ENCODE measurements at places on chromosomes 5 and 9.

- no peak for DNase-seq
Measured at GRCh38 chr5:109805883-109806282, 116.2 kb downstream of the MAN2A1 start.

DNA sequence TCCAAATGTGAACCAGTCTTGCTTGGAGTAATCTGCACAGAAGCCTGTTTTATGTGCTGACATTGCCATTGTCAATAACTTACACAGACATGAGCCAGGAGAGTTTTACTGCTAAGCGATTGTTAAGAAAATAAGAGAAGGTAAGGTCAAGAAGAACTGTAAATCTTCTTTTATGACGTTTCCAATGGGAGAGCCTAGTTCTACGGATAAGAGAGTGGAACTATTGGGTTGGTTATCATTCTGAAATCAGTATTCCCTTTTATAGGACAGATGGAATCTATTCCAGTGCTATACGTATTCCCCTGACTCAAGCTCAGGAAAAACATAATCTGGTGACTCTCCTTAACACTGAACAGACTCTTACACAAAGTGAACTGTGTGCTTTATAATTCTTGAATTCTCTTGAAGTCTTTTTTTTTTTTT, 137.9 kb upstream of the OTULINL start:
- DNase-seq, result no peak

DNA sequence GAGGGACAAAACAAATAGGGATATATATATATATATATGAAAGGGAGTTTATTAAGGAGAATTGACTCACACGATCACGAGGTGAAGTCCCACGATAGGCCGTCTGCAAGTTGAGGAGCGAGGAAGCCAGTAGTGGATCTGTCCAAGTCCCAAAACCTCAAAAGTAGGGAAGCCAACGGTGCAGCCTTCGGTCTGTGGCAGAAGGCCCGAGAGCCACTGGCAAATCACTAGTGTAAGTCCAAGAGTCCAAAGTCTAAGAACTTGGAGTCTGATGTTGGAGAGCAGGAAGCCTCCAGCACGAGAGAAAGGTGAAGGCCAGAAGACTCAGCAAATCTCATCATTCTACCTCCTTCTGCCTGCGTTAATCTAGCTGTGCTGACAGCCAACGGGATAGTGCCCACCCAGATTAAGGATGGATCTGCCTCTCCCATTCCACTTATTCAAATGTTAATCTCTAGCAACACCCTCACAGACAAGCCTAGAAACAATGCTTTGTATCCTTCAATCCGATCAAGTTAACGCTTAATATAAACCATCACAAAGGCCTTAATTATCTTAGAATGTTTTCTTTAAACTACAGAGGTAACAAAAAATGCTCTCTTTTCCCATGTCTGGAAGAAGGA, 23.8 kb upstream of the DAB2 start:
- DNase-seq, result no peak

GRCh38 chr5:123496892-123497291, 15.1 kb upstream of the CSNK1G3 start:
- DNase-seq, result no peak

DNA sequence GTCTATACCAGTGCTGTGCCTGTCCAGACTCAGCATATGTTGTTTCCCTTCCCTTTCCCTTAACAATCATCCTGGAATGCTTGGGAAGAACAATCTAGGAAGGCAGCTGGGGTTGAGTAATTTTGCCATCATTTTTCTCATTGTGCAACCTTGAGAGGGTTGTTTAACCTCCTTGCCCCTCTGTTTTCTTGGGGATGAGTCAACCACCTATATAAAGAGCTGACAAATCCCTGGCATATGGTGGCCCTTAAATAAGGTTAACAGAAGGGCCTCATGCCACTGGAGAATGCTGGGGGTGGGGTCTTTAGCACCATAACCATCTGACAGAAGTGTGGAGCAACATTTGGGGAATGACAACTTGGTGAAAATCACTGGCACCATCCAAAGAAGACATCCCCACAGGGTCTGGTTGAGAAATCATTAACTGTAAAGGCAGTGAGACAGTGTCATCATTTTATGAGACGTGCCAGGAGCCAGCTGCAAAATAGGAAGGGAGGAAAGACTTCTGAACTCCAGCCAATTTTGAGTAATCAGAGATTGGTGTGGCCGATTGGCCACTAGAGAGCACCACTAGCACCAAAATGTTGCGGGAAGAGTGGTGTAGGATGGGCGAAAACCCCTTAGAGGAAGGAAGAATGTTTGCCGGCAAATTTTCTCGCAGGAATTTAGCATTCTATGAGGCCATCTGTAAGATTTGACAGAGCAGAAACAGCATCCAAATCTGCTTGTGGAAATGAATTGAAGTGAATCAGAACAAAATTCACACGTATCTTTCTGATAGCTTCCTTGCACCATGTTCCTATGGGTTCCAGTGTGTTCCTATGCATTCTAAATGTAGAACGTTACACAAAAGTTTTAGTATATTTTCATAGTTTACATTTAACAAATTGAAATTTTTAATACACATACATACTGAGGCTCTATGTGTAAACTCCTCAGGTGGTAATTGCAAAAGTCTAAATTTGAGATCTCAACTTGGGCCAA, 113.8 kb downstream of the MSX2 start:
- no peak for DNase-seq

- DNase-seq, result no peak
Measured at GRCh38 chr5:156699147-156699546, 150.9 kb upstream of the PPP1R2B start.

- no peak for DNase-seq
Measured at GRCh38 chr5:141484641-141485311, at the start of gene PCDHGC4. Gene PCDHGC4 (plus strand): TSS chr5:141485030. CDS start chr5:141485174, 144 bp downstream.

GRCh38 chr9:75188756-75189155, 100.4 kb downstream of the OSTF1 start:
- DNase-seq, result no peak

DNA sequence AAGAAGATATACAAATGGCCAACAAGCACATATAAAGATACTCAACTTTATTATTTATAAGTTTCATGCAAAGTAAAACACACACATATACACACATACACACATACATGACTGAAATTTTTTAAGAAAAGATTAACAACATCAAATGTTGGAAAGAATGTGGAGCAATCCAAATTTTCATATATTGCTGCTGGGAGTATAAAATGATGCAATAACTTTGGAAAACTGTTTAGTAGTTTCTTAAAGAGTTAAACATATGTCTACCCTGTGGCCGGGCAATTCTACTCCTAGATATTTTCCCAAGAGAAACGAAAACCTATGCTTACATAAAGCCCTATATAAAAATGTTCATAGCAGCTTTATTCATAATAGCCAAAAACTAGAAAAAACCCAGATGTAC, 99.8 kb upstream of the NR4A3 start:
- DNase-seq, result no peak

DNA sequence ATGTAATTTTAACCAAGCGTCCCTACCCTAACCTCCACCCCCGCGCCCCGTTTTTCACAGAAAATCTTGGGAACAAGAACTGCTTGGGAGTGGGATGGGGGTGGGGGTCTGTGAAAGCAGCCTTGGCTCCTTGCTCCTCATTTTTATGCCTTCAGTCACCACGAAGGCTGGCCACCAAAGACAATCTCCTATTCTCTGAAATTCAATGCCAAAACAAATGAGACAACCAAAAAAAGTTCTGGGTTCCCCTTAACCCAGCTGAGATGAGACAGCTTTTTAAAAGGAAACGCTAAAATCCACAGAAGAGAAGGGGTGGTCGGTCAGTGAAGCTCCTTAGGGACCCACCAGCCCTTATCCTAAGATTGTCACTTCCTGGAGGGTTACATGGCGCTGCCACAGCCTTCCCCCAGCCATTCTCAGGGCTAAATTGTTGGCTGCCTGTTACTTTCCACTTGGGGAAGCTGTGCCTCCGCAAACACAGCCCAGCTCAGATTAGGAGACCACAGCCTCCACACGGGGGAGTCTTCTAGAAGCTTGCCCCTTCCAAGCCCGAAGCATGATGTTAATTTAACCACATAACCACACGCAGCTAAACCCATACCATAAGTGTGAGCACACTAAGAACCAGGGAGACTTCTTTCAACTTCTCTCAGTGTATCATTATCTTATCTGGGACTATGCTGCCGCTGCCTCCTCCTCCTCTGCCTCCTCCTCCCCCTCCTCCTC, 136.3 kb downstream of the FOXD1 start:
- DNase-seq, result no peak

- no peak for DNase-seq
Measured at GRCh38 chr9:11323457-11323856, 710.7 kb upstream of the PTPRD start.

DNA sequence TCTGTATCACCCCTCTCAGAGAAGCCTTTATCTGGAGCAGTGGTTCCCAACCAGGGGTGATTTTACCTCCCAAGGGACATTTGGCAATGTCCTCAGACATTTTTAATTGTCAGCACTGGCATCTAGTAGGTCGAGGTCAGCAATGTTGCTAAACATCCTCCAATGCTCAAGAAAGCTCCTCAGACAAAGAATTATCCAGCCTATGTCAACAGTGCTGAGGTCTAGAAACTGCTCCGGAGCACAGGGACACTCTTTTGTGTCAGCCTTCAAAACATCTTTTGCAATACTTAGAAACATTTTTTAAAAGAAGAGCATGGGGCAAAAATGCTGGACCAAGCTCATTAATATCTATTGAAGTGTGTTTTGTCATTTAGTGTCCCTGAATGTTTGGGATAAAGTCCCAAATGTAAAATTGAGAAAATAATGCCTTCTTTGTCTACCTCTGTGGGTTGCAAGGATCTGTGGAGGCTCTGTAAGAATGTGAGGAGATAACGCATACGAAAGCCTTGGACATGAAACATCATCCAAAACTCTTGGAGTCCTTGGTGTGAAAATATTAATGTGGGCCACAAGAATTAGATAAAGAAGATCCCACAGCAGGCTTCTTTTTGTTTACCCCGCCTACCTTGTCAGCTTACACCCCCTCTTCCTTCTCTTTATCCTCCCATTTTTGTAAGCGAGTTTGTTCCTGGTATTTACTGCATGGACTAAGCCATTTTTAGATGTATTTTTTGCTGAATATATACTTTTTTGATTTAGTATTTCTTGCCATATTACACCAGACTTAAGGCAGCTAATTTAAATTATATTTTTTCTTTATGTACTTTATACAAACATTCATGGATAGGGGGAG, 193.5 kb downstream of the CD180 start:
- DNase-seq, result no peak

DNA sequence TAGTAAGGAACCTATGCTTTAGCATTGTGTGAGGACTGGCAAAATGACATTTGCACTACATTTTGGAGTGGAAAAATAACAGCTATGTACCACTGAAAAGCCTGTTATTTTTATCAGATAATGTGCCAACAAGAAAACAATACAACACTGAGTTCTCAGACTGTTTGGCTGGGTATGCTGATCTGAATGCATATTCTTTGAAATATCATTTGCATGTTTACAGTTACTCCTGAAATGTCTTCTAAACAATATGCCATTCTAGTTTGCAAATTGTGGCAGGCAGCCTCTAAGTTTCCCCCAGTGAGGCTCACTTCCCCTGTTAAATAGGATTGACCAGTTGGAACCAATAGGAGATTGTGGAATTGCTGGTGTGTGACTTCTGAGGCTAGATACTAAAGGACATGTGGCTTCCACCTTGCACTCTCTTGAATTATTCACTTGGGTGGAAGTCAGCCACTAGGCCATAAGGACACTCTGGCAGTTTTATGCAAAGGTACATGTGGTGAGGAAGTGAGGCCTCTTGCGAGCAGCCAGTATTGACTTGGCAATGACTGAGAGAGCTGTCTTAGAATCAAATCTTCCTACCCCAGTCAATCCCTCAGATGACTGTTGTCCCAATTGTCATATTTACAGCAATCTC, 250.4 kb upstream of the PCSK5 start:
- DNase-seq, result no peak

DNA sequence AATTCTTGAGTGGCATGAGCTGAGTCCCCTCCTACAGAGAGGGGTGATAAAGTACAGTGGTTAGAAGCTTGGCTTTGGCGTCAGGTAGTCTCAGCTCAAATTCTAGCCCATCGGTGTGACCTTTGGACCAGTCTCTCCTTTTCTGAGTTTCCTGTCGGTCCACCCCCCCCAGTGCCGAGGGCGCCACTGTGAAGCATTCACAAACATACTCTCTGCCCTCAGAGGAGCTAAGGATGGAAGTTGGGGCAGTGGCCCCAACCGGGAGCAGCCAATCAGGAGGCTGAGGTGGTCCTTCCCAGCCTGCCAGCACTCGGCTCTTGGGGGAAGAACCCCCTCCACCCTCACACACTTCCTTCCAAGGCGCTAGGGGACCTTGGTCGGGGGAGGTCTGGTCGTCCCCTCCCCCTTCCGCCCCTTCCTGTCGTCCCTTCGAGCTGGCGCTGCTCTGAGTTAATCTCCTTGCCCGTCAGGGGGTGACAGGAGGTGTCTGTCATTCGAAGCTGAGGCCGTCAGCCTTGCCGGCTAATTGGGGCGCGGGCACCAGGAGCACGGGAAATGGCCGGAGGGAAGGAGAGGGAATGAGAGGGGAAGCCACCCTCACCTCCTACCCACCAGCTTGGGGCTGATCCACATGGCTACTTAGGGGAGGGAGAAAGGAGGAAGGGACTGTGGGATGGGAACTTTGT, 53.0 kb downstream of the CXXC5 start:
- DNase-seq, result no peak

DNA sequence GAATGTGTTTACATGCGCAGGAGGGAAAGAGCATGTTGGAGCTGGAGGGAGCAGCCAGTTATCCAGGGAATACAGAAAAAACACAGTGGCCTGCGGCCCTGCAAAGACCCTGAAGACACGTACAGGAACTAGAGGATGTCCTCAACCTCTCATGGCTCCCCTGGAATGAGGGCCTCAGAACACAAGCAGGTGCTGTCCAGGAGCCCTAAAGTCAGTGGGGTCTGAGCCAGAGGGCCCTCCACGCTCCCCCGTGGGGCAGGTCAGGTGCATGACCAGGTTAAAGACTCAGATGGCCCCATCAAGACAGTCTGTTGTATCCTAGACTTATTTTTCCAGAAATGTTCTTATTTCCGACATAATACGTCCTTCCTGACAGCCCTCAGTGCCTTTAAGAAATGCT, 106.9 kb downstream of the ROR2 start:
- no peak for DNase-seq

DNA sequence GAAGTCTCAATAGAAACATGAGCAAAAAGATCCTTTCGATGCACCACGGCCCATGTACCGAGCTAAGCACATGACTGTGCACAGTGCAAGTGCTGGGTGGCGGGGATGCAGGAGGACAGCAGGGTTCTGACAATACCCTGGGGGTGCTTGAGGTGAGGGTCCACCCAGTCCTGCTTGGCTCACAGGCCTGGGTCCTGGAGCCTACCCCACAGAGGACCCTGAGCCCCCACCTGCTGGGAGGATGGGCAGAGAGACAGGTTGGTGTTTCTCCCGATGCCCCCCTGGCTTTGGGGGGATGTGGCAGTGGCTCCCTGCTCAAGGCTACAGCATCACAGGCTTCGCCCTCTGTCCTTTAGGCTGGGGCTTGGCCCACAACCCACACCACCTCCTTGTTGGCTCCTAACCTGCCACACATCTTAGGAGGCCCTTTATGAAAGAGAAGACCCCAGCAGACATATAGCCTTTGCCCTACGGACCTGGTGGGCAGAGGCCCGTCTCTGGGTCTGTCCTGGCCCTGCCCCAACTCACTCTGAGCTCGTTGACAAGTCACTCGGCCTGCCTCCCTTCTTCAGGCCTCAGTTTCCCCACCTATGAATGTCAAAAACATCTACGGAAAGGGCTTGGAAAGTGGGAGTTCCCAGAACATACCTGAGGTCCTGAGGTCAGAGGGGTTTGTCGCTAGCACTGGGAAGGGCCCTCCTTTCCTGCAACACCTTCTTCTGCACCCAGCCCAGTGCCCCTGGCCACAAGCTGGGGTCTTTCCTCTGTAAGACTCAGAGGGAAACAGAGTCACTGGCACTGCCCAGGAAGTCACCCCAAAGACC, 50.3 kb downstream of the BARX1 start:
- no peak for DNase-seq

- DNase-seq, result no peak
Measured at GRCh38 chr5:142082182-142082781, 26.3 kb upstream of the NDFIP1 start.

Data from NCI-H1694 treated with DMSO at 0.1 percent for 48 hours (cell line).